ENCODE measurements at places on chromosomes 5 and 9. TPM values are rescaled to one million over a fixed set of nuclear protein-coding genes. Genes with fewer than 3 reads are reported as not detected.

DNA sequence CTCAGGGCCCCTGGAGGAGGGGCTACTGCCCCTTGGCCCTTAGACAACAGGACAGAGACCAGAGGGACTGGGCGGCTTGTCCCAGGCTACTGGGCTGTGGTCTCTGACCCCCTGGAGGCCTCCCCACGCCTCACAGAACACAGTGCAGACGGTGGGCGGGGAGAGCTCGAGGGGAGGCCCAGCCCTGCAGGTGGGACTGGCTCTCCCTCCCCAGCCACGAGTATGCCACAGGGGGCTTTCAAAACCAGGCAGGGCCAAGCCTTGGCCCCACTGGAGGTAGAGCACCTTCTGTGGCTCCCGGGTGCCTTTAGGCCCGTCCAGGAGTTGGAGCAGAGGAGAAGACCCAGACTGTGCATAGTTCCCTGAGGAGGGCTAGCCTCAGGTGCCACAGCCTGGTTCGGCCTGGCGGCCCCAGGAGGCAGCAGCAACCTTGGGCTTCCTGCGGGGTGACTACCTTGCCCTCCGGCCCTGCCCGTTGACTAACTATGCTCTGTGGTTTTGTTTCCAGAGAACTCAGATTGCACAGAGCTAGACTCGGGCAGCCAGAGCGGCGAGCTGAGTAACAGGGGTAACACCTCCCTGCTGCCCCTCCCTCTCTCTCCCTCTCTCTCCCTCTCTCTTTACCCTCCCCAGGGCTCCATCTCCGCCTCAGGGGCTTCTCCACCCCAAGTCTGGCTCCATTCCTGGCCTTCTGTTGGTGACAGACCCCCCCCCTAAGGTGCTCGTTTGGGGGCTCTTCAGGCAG is 15.5 kb downstream of the CARD19 start:
- no peak for DNase-seq

DNA sequence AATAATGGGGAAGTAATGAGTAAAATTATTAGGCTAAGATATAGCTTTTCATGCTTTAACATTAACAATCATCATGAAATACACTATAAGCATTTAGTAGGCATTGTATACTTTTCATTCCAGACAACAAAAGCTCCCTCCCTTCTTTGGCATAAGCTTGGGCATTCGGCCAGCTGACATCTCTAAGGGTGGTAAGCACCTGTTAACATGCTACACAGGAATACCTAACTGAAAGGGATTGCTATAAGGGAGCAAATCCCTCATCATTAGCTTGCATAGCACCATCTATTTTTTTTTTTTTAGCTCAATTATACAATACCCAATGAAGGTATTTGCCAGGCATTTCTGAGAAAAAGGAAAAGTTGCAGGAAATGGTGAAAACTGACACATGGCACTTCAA is 16.6 kb downstream of the STRBP start:
- DNase-seq = no peak

DNA sequence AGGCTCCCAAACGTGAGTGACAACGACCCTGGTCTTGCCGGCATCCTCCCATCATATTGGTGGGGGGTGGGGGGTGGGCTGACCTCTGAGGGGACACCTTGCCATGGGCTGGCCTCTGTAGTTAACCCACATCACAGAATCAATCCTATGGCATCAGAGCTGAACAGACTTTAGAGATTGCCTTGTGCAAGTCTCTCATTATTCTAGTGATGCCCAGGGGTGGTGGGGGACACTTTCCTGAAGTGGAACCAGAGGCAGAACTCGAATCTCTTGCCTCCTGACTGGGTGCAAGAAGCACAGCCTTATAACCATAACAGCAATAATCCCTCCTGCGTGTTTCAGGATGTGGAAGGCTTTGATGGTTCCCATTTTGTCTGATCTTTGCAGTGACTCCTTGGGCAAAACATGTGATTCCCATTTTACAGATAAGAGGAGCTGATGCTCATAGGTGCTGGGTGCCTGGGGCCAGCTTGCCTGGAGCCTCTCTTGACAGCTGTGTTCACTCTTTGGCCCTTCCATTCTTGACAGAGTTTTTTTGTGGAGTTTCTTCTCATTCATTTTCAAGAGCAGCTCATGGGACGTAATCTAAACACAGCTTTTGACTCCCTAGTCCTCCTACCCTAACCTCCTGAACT is 18.6 kb upstream of the PITX1 start:
- no peak for DNase-seq

GRCh38 chr9:95962936-95963335 is 87.4 kb downstream of the ERCC6L2 start:
- no peak for DNase-seq

DNA sequence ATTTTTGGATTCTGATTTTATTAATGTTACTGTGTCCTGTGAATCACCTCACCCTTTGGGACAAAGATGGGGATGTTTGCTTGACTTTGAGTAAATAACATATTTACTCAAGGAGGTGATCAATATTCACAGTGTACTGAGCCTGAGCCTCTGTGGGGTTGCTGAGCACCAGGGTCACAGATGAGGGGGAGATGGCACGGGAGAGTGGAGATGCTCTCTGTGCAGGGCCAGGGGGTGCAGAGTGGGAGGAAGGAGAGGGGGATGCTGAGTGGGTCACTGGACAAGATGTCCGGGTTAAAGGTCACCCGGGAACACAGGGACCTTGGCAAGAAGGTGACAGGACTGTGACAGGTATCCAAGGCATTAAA is 4.0 kb downstream of the SQSTM1 start:
- DNase-seq = no peak

DNA sequence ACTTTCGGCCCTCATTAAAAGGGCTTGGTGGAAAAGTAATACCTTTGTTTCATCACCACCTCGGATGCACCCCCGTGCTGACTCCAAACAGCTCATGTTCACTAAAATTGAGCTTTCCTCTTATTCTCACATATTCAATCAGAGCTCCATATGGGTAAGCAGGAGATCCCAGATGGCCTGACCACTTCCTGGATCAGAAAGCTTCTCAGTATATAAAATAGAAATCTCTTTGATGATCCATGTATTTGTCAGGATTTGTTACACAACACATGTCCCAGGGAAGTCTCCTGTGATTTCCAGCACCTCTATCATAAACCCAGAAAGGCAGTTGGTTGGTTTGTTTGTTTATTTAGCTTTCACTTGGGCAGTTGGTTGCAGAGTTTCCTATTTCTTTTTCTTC is 402.0 kb downstream of the MLLT3 start:
- no peak for DNase-seq

DNA sequence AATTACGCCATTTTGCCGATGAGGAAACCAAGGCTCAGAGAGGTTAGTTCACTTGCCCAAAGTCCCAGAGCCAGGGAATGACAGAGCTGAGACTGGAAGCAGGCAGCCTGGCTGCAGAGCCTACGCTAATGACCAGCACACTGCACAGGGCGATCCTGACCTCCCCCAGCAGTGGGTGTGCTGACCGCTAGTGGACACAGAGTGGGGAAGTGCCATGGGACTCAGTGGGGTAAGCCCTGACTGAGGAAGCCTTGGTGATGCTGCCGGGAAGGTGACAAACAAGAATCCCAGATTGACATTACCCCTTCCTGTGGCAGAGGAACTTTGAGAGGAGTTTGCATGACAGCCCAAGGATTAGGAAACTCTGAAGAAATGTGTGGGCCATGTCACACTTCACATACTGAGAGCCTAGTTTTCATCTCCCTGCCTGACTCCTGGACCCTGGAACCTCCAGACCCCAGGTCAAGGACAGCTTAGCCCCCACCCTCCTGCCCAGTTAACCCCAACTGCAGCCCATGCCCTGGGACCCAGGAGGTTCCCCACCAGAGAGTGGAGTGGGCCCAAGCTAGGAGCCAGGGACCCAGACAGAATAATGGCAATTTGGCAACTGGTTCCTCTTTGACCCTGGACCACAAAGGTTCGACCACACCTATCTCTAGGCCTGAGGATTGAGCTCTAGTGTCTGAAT is 19.7 kb upstream of the CSF1R start:
- no peak for DNase-seq

GRCh38 chr9:124481115-124481514 is 26.1 kb downstream of the NR5A1 start:
- DNase-seq = no peak

DNA sequence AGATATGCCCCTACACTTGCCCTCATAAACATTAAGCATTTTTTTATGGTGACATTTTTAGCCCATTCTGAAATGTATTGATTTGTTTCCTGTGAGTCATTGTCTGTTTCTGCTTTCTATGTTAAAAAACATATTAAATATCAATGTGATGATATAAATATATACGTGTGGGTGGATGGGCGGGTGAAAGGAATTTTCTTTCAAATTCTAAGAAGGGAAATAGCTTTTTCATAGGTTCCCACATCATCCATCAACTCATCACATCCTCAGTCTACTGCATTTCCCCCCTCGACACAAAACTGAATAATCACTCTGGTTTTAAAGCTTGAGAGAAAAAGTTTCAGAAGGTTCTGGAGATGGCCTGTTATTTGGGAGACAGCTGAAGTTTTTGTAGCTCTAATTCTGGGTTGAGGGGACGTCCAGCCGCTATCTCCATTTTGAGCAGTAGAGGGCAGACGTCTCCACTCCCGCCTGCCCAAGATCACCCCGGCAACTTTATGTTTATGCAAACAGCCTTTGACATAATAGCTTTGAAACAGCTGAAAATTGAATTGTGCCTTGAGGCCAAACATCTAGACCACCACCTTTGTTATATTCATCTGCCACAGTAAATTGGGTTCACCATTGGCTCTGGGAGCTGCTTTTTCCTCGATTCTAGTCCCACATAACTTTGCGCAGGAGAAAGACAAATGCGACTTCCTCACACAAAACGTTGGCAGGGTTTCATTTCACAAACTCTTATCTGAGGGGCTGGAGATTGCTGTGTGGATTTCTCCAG is 216.2 kb upstream of the CLINT1 start:
- peak; percentile 80 for DNase-seq

GRCh38 chr5:32231929-32232328 is 57.8 kb upstream of the GOLPH3 start:
- DNase-seq = no peak

DNA sequence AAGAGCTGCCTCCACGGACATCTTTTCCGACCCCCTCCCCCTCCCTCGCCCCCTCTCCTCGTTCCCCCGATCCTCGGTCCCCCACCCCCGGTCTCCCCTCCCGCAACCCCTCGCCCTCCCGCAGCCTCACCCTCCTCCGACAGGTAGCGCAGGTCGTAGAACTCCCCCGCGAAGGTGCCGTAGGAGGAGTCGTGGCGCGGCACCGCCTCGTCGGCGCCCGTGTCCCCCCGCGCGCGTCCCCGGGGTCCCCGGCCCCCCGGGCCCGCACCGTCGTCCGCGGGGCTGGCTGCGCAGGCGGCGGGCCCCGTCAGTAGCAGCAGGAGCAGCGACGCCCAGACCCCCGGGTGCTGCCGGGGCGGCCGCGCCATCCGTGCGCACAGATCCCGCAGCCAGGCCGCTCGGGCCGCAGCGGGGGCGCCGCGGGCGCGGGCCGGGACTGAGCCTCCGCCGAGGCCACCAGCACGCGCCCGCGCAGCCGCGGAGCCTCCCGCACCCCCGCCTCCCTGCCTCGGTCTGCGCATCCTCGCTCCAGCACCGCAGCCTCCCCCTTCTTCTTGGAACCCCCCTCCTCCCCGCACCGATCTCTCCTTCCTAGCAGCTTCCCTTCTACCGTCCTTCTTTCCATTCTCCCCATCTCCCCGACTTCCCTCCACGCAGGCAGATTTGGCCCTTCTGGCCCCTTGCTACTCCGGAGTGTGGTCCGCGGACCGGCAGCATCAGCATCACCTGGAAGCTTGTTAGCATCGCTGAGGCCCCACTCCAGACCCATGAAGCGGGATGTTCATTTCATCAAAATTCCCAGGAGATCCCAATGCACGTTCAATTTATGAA is at the start of gene FRRS1L:
TSS of gene FRRS1L (minus strand) at position 479 of the 831 bp plus-strand sequence. CDS start at position 368, 111 bp downstream.
- DNase-seq = peak; percentile 10

DNA sequence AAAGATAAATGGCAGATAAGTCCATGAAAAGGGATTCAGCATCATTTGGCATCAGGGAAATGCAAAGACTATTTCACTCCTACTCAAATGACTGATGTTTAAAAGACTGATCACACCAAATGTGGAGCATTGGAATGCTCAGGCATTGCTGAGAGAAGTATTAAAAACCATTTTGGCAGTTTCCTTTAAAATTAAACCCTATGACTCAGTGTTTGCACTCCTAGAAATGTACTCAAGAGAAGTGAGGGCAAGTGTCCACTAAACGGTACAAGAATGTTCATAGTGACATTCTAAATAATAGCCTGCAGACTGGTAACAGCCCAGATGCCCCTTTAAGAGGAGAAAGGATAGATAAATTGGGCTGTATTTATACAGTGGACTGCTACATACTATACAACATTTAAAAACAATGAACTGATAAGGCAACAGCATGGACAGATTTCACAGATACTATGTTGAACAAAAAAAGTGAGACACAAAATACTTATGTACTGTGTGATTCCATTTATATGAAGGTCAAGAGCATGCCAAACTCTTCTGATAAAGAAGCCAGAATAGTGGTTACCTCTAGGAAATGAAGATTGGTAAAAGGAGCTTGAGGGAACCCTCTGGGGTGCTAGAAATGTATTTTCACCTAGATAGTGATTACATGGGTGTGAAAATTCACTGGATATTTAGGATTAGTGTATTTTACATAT is 24.6 kb downstream of the APC start:
- no peak for DNase-seq

DNA sequence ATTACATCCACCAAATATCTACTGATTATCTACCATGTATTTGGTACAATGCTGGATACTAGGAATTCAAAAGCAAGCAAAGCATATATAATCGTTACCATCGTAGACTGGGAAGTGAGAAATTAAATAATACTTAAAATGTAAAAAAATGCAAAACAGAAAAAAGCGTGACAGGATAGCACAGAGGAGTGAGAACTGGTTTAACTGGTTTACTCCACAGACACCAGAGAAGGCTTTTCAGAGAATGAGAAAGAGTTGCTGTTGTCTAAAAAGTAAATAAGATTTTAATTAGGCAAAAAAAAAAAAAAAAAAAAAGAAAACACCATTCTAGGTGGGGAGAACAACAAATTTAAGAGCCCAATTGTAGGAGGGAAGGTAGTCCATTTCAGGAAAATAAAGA is 657.9 kb upstream of the ST8SIA4 start:
- DNase-seq = no peak

- DNase-seq = no peak
Measured at GRCh38 chr5:142820447-142820846, 50.3 kb downstream of the ARHGAP26 start.

- no peak for DNase-seq
Measured at GRCh38 chr9:126156898-126157297, 169.7 kb upstream of the MVB12B start.

DNA sequence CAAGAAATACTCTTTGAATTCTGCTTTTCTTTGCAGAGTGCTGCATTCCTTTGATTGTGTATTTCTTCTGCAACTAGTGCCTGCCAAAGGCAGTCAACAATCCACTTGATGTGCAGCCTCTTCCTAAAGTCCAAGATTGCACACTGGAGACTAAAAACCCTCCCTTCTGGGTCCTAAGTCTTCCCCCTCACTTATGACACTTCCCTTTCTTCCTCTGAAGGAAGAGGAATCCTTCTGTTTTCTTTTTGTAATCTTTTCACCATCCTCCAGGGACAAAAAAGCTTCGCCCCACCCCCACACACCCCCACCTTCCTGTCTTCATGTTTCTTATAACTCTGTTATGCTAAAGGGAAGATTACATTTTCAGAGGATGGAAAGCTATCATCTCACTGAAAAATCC is 39.9 kb downstream of the WDR36 start:
- DNase-seq = no peak

GBGT1 gene
- 3.1 TPM for polyA plus RNA-seq

MIER3 gene
- 34.2 TPM for polyA plus RNA-seq

EFNA5 gene
- polyA plus RNA-seq = 28.4 TPM

LCN10 gene
- polyA plus RNA-seq = 2.0 TPM

PHYKPL gene
- 53.5 TPM for polyA plus RNA-seq

CD72 gene
- polyA plus RNA-seq = 3.4 TPM

ABO gene
- 13.2 TPM for polyA plus RNA-seq

CFAP77 gene
- 0.95 TPM for polyA plus RNA-seq

NR4A3 gene
- polyA plus RNA-seq = 0.32 TPM

Measured in left renal cortex interstitium (tissue), 4 donors.